Stimulated activated CD8-positive, alpha-beta memory T cell treated with anti-CD3 and anti-CD28 coated beads, Interleukin-15, amount 100 ng/mL, for 4 hours (primary cell): ENCODE measurements at places on chromosomes 2 and 18.

- DNase-seq, result no peak
These were observed 108.4 kb upstream of the BZW1 start for GRCh38 chr2:200703127-200703925.

DNA sequence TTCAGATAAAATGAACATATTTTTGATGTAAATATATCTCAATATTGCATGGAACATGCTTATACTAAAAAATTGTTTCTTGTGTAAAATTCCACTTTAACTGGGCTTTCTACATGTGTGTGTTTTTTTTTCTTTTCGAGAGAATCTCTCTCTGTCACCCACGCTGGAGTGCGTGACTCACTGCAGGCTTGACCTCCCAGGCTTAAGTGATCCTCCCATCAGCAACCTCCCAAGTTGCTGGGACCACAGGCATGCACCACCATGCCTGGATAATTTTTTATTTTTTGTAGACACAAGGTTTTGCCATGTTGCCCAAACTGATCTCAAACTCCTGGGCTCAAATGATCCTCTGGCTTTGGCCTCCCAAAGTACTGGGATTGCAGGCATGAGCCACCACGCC, 254.6 kb downstream of the LOXHD1 start:
- no peak for DNase-seq

DNA sequence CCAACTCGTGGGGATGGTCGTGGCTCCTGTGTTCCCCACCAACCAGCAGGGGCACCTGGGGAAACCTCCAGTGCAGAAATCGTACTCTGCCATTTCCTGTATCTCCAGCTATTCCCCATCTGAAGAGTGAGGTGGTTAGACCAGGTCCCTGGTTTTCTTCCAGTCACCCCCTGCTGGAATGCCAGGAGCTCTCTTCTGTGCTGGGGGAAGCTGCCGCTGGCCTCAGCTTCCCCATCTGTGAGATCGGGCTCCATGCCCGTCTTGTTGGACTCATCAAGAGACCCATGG, 119.7 kb downstream of the INHBB start:
- no peak for DNase-seq

- no peak for DNase-seq
These were observed 50.6 kb upstream of the ZEB2 start for GRCh38 chr2:144570566-144570965.

DNA sequence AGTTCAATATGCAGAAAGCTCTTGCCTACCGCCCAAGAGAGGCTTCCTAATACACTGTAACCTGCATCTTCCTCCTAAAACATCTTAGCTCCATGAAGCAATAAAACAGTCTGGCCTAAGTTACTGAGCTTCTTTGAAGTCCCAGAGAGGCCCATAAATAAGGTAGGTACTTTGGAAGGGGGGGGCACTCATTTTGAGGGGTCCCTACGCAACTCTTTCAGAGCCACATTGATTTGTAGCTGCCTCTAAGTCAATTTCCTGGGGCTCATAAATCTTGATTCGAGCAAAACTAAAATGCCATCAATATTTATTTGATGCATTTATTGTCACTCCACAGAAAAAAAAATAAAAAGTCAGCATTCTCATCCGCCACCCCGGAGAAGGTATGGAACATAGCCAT, 60.4 kb upstream of the SIX2 start:
- no peak for DNase-seq

- DNase-seq, result no peak
These were observed 95.9 kb upstream of the LCLAT1 start for GRCh38 chr2:30351116-30351515.

- no peak for DNase-seq
These were observed 531.5 kb downstream of the TNS1 start for GRCh38 chr2:217471319-217471718.

- DNase-seq, result no peak
These were observed 98.5 kb upstream of the ATL2 start for GRCh38 chr2:38475567-38475881.

DNA sequence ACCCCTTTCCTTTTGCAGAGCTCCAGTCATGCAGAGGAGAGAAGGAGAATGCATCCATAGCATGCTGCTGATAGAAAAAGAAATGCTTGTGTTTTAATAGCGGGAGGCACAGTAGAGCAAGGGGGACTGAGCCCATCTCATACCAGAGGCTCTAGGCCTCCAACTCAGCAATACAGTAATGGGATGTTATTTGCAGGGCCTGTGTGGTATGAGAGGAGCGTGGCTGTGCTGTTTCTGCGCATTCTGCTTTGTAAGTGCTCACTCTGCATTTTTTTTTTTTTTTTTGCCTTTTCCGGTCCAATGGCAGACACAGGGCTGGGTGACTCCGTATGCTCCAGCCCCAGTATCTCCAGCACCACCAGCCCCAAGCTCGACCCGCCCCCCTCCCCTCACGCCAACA, 200.0 kb downstream of the GBX2 start:
- no peak for DNase-seq
